NCI-H2171 treated with DMSO at 0.1 percent for 48 hours (cell line): ENCODE measurements at places on chromosomes 3 and 15.

DNA sequence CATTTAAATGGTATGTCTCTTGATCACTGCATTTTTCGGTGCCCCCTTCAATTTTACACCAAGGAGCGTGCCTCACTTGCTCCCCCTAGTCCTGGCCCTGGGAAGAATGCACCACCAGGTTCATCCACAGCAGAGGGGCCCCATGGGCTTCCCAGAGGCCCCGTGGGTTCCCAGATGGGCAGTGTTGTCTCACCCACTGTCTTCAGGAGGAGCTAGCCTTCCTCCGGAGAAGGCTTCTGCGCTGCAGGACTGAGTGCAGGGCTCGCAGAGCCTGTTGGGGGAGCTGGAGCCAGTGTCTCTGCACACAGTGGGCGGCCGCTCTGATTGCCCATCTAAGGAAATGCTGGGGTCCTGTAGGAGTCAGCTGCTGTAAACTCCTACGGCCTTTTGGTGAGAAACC is 45.9 kb downstream of the POLR2M start:
- DNase-seq, result no peak

DNA sequence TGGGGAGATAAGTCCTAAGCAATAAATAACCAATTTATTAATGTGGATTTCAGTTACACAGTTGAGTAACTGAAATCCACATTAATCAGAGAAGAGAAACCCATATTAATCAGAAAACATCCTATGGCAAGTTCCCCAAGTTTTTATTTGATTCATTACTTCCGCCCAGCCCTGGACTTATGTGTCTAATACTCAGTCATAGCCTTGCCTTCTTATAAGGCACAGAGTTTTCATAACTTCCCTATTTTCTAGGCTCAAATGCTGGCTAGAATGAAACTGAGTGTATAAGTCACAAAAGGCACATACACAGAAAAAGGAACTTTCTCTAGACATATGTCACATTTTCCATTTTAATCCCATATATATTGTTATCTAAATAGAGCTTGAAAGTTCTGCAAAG is 28.8 kb downstream of the CD47 start:
- no peak for DNase-seq

GRCh38 chr15:48413304-48413703 is 82.1 kb downstream of the DUT start:
- DNase-seq, result no peak

- no peak for DNase-seq
Measured at GRCh38 chr3:52529376-52530333, 4.0 kb downstream of the NT5DC2 start.

DNA sequence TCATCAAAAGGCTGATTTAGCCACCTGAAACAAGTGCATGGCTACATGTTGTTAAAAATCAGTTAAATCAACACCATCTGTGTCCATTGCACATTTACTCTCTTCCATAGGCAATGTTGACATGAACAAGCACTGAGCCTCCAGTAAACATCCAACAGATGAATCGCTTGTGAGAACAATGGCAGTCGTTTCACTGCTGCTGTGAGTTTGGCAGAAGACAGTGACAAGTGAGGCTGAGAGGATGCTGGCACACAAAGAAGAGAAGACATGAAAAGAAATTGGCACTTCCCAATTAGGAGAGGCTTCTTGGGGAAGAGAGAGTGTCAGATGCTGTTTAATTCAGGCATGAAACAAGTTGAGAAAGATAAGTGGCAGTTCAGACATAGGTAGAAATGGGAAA is 227.4 kb upstream of the STT3B start:
- no peak for DNase-seq

DNA sequence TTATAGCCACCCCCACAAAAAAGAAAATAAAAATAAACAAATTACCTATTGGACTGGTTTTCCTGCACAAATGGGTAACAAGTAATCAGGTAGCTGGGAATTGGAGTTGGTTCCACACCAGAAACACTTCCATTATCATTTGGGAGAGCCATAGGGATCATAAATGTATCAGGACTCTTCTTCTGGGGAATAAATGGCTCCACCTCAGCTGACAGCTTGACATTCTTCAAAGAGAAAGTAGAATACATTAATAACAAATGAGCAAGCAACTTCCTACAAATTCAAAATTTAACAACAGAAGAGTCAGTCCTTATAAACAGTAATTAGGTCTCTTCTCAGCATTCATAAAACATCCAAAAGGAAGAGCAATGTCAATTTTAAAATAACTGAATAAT is 8.7 kb downstream of the SECISBP2L start:
- DNase-seq, result no peak

GRCh38 chr3:196274585-196274984 is 12.9 kb downstream of the PCYT1A start:
- DNase-seq, result no peak

GRCh38 chr3:141485641-141486495 is 959 bp upstream of the RASA2 start:
- no peak for DNase-seq

- DNase-seq, result no peak
Measured at GRCh38 chr3:141383555-141384129, 15.3 kb downstream of the ZBTB38 start.

GRCh38 chr3:155494332-155494731 is 200.8 kb upstream of the STRIT1 start:
- DNase-seq, result no peak

GRCh38 chr3:178202194-178202593 is 334.0 kb upstream of the KCNMB2 start:
- no peak for DNase-seq

- DNase-seq, result no peak
Measured at GRCh38 chr3:9008550-9009255, 45.4 kb upstream of the RAD18 start.

GRCh38 chr3:189646853-189647542 is 15.8 kb downstream of the TP63 start:
- DNase-seq, result no peak

- DNase-seq, result no peak
Measured at GRCh38 chr15:38225381-38225780, 27.3 kb upstream of the SPRED1 start.

DNA sequence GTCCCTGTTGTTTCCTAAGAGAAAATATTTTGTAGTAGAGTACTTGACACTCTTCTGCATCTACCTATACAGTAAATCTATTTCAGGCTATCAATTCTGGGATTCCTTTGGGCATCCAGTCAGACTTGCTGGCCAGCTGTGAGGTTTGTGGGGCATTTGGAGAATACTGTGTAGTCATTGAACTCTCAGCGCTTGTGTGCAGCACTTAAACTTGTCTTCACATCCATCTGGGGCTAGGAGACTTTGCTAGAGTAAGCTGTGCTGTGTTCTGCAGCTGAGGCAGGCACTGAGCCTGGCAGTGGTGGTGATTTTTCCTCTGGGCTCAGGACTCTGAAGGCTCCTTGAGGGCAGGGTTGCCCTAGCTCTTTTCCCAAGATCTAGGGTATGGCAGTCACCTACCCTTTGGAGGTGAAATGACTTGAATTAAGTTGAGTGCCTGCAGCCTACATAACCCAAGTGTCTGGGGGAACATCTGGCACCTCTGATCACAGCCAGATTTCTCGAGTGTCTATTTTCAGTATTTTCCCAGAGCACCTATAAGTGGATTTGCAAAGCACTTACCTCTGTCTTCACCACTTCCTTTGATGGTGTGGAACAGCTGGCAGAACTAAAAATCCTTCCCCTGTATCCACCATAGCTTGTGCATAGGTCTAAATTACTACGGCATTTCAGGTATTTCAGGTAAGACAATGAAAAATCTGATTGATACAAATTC is 19.3 kb downstream of the CLSTN2 start:
- peak; percentile 80 for DNase-seq

DNA sequence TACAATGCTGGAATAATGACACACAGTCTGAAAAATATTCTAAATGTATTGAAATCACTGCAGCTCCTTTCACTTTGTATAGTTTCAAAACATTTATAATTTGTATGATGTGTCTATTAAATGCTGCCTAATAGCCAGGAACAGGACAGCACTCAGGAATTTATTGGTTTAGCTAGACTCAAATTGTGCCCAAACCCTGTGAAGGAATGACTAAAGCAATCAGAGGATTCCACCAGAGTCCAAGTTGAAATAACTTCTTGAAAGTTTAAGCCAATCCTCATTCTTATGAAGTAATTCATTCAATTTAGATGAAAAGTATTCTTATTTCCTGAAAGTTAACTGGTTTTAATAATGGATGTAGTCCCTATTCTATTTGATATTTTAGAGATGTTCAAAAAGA is 267.0 kb downstream of the ZMAT3 start:
- DNase-seq, result no peak

- no peak for DNase-seq
Measured at GRCh38 chr3:3699816-3700633, 99.2 kb upstream of the LRRN1 start.

DNA sequence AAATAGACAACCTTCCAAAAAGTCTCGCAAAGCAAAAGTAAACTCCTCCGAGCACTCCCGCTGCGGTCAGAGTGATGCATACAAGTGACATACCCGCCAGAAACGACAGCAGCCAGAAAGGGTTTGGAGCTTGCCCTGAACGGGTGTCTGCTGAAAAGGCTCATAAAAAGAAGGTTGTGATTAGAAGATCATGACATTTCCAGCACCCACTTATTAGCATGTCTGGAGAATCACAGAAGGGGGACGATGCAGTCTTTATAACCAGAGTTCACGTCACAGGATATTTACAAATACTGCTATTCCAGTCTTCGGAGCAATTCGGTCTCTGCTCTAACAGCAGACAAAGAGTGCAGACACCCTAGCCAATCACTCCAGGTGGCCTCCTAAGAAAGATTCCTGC is 59.1 kb upstream of the FRMD4B start:
- DNase-seq, result no peak

GRCh38 chr3:63762934-63763550 is 56.1 kb upstream of the C3orf49 start:
- no peak for DNase-seq

- no peak for DNase-seq
Measured at GRCh38 chr15:89322822-89323221, 11.8 kb downstream of the POLG start.

GRCh38 chr3:17954801-17955200 is 212.4 kb upstream of the TBC1D5 start:
- DNase-seq, result no peak

DNA sequence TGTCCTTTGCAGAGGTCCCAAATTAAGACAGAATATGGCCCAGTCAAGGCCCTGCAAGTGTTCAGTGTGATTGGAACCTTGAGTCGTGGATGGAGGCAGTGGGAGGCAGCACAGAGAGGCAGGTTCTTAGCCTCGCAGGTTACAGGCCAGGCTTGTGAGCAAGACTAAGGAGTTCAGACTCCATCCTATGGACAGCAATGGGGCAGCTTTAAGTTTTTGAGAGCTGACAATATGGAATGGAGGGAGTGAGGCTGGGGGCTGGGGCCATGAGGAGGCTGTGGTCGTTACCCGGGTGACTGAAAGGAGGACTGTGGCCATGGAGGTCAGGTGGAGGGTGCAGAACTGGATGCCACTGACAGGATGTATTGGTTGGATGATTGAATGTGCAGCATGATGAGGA is 74.1 kb upstream of the PRR23C start:
- DNase-seq, result no peak

DNA sequence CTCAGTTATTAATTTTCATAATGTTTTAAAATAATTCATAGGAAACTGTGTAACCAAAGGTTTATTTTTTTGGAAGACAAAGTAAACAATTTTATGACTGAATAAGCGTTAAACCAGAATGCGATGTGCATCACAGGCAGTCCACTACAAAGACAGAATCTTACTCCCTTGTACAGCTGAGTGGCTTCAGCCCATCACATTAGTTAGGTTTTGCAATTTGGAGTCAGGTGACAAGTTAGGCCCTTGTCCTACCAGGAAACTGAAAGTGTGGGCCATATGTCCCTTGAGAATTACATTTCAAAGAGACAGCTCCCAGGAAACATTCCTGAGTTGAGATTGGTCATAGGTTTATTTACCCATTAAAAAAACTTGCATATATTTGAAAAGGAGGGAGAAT is 156.3 kb downstream of the MEX3B start:
- DNase-seq, result no peak

GRCh38 chr15:93146601-93147000 is 57.6 kb upstream of the RGMA start:
- no peak for DNase-seq

DNA sequence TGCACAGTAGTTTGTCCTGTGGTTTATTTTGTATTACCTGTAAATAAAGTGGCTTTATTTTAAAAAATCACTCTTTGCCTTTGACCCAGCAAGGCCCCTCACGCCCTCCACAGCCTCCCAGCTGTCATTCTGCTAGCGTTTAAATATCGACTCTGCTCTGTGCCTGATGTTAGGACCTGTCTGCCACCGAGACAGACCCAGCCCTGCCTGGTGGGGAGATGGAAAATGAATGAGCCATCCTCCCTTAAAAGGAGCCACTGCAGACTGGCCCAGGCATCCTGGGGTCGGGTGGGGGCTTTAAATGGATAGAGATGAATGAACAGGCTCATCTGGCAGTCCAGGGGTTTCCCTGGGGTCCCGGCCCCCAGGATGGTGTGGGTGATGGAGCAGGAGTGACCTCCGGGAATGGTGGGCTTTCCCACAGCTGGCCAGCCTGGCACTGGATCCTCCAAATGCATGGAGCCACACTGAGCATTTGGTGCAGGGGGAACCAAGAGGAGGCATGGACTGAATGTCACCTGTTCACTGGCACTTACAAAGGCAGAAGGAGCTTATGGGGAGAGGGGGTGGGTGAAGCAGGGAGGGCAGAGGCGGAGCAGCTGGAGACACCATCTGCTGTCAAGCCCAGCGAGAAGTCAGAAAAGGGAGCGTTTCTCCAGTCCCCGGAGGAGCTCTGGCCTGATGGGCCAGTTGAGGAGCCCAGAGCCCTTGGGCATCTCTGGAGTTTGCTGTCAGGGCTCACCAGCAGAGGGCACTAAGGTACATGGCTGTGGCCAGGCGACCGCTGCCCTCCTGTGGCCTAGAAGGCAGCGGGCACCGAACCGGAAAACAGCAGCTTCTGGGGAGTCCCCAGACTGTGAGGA is 11.9 kb downstream of the GRM2 start:
- peak; percentile 81 for DNase-seq

- DNase-seq, result no peak
Measured at GRCh38 chr3:54121414-54122323, 683 bp upstream of the CACNA2D3 start.

DNA sequence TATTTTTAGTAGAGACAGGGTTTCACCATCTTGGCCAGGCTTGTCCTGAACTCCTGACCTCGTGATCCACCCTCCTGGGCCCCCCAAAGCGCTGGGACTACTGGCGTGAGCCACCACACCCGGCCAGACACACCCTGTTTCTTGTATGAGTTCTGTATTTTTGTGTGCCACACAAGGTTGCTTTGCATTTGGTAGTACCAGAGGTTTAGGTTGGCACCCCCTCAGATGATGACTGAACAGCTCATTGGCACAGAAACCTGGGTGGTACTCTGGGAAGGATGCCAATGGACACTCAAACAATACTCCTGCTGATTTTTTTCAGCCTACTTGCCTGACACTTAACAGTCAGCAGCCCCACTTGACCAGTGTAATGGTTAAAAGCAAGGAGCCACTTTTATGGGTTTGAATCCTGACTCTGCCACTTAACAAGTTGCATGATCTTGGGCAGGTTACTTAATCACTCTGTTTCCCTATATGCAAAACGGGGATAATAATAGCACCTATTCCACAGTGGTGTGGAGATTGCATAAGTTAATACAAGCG is 39.2 kb upstream of the BCL2A1 start:
- DNase-seq, result no peak
